GM13976 (cell line): ENCODE measurements at places on chromosomes 5 and 9.

- peak; percentile 95 for DNase-seq
Observed at GRCh38 chr9:36036780-36037548, at the start of gene RECK. Gene RECK (plus strand): TSS chr9:36036913. CDS start chr9:36036999, 86 bp downstream.

DNA sequence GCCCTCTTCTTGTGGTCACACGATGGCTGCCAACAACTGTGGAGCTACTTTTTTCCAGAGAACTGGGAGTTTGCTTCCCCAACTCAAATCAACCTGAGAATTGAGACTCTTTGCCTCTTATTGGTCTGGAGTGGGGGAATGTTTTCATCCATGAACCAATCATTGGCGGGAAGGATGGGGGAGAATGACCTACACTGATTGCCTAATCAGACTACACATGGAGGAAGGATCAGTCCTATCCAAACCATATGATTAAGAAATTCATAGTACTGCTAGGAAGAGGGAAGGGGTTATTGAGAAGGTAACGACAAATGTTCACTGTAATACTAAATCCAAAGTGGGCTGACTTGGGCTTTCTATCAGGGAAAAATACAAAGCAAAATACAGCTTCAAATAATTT is 7.9 kb upstream of the KIF2A start:
- DNase-seq, result no peak

- DNase-seq, result no peak
Observed at GRCh38 chr5:157570531-157571200, 4.9 kb downstream of the ADAM19 start.

- peak; percentile 73 for DNase-seq
Observed at GRCh38 chr5:10695055-10695649, 65.9 kb downstream of the DAP start.

GRCh38 chr5:164394686-164395194 is 889.3 kb downstream of the MAT2B start:
- no peak for DNase-seq

GRCh38 chr5:172207511-172207910 is 13.5 kb downstream of the EFCAB9 start:
- DNase-seq, result no peak

GRCh38 chr9:3008091-3008490 is 164.2 kb upstream of the PUM3 start:
- no peak for DNase-seq

- DNase-seq, result peak; percentile 54
Observed at GRCh38 chr9:116860509-116861120, 173.5 kb downstream of the TRIM32 start.

DNA sequence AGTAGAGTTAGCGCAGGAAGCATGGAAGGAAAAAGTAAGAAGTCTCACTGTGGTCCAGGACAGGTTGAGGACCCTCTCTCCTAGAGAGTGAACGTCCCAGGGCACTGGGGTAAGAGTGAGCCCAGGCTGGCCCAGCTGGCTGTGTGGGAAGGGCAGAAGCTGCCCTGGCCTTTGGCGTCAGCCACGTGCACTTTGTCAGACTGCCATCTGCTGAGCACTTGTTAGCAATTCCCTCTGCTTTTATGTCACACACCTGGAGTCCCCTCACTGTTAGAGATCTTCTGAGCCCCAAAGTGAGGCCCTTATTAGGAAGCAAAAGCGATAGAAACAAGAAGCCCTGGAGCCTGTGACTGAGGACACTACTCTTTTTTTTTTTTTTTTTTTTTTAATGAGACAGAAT is 79.1 kb downstream of the UGCG start:
- no peak for DNase-seq

GRCh38 chr9:18678821-18679590 is 205.1 kb downstream of the ADAMTSL1 start:
- DNase-seq, result no peak

GRCh38 chr5:10474521-10475075 is 32.9 kb downstream of the ROPN1L start:
- DNase-seq, result no peak

GRCh38 chr9:97567182-97567893 is 65.8 kb downstream of the TSTD2 start:
- DNase-seq, result no peak

- DNase-seq, result no peak
Observed at GRCh38 chr9:14193328-14193990, 120.5 kb downstream of the NFIB start.

DNA sequence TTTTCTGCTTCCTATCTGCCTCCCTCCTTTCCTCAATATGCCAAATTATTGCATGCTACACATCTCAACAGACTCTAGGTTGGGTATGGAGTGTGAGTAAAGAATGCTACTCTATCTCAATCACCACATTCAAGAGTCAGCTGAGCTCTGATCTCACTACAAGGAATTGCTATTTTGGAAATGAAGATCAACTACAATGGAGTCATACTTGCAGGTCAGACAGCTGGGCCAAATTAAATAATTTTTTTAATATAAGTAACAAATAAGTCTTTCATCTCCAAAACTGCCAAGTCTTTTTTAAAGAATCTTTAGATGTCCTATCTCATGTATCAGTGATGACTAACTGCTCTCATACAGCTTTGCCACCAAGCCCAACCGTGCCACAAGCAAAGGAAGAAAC is 64.0 kb downstream of the DEPDC1B start:
- DNase-seq, result no peak

DNA sequence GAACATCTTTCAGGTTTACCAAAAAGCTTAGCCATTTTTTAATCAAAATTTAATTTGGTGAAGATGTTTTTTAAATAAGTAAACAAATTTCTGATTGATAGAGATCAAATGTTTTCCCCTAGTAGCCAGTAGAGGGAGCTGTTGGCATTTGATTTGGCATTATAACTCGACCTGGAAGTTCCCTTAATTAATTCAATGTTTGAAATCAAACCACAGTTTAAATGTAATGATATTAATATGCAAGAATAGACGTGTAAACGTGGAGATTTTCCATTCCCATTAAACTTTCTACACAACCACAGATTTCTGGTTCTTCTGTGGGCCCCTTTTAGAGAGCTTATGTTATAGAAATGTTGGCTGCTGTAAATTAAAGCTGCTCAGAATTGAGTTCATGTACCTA is 148.1 kb upstream of the MPDZ start:
- DNase-seq, result peak; percentile 44

GRCh38 chr9:115777610-115778009 is 376.0 kb upstream of the PAPPA start:
- no peak for DNase-seq

GRCh38 chr5:95244479-95244878 is 40.4 kb downstream of the MCTP1 start:
- no peak for DNase-seq

- peak; percentile 10 for DNase-seq
Observed at GRCh38 chr5:88967633-88968585, 84.9 kb upstream of the MEF2C start.

DNA sequence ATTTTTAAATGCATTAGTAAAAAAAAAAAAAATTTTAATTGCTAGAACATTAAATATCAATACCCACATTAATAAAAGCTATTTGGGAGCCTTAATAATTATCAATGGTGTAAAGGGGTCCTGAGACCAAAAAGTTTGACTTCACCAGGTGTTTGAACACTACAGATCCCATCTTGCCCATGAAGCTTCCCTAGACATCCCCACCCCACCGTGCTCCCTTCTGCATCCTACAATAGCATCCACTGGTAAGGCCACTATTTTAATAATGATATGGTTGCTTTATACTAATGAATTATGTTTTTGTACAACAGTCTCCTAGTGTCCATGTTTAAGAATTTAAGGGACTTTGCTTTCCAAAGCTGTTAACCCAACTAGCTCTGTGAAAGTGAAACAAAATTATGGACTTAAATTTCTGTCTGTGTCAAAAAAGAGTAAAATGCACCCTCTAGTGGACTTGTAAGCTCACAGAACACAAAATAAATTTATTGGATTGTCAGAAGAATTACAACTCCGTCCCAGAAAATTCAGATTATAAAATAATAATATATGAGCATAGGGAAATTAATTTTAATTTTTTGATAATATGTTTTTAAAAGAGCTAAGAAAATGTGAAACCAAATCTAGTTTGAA is 76.0 kb downstream of the ARL15 start:
- DNase-seq, result peak; percentile 45

DNA sequence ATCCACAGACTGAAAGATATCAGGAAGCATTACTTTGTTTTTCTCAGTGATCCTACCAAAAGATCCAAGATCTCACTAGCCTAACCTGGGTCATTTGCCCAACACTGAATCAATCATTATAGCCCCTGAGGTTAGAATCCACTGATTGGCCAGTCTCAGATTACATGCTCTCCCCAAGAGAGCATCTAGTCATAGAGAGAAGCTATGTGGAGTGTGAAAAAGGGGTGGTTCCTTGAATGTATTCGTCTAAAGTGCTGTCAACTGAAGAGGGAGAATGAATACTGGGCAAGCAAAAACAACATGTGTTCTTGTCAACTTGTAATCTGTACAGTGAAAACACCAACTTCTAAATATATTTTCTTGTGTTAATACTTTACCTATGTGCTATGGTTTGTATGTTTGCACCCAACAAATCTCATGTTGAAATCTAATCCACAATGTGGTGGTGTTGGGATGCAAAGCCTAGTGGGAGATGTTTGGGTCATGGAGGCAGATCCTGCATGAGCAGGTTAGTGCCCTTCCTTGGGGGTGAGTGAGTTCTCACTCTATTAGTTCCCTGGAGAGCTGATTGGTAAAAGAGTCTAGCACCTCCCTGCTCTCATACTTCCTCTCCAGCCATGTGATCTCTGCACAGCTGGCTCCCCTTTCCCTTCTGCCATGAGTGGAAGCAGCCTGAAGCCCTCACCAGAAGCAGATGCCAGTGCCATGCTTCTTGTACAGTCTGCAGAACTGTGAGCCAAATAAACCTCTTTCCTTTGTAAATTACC is 60.3 kb upstream of the PJA2 start:
- no peak for DNase-seq

- DNase-seq, result no peak
Observed at GRCh38 chr5:133154274-133155075, 102.7 kb downstream of the HSPA4 start.

- no peak for DNase-seq
Observed at GRCh38 chr5:2740876-2741555, 10.5 kb downstream of the IRX2 start.

DNA sequence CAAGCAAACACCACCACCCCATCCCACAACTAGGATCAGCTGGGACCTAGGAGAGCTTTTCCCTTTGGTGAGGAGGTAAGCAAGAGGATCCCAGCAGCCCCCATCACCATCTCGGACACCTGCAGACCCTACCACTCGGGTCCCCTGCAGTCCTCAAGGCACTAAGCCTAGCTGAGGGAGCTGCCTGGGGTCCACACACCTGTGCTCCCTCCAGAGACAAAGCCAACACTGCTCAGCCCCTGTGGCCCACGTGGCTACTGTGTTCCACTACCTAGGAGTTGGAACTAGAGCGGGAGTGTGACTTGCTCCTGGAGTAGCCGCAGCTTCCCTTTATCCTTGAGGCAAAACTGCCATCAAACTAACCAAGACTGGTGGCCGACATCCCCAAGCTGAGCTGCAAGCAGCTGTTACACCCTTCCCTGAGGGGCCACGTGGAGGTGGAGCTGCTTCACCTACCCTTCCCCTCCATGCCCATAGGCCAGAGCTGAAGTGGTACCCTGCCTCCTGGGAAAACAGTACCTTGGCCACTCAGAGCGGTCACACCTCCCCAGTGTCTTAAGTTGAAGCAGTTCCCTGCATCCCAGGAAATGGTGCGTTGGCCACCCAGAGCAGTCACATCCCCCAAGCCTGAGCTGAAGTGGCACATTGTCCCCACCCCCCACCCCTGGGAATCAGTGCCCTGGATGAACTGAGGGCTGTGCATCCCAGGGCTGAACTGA is 205.5 kb downstream of the CACNA1B start:
- DNase-seq, result peak; percentile 3

- no peak for DNase-seq
Observed at GRCh38 chr5:136740228-136740627, 374.9 kb upstream of the TRPC7 start.

DNA sequence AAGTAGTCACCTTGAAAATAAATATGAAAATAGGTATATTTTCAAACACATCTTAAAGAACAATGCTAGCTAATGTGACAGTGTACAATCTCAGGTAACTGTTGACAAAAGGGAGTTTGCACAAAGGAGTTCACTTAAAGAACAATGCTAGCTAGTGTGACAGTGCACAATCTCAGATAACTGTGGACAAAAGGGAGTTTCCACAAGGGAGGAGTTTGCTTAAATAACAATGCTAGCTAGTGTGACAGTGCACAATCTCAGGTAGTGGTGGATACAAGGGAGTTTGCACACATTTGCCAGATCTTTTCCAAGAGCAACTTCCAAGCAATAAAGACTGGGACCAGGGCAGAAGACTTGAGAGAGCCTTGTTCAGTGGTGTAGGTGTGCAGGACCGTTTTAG is 442.9 kb upstream of the FTMT start:
- no peak for DNase-seq

DNA sequence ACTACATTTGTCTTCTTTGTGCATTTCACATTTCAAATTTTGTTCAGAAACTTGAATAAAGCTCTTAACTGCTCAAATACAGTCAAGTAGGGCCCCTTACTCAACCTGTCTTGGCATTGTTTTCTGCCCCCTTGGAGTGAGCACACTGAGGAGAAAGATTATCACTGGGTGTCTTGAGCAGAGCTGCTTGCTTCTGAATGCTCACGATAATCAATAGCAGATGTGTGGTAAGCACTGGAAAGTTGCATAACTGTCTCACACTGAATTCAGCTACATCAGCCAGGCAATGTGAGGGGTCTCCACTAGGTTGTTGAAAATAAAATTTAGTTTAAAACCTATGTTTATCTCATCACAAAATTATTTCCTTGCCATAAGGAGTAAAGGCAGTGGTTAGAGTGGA is 7.8 kb upstream of the TNFAIP8 start:
- no peak for DNase-seq

DNA sequence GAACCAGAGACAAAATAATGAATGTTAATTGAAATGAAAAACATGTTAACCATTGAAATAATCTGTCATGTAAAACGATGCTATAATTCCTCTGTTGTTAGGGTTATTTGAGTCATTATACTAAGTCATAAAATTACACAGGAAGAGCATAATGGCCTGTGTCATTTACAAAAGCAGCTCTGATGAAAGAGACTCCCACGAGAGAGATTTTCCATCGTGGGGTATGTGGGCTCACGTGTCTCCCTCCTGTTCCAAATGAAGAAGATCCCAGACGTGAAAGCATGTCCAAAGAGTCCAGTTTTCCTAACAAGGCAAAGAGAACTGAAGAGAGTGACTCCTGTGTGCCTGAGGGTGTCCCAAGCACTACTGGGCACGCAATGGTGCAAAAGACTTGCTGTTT is 379.8 kb downstream of the SPOCK1 start:
- DNase-seq, result no peak

DNA sequence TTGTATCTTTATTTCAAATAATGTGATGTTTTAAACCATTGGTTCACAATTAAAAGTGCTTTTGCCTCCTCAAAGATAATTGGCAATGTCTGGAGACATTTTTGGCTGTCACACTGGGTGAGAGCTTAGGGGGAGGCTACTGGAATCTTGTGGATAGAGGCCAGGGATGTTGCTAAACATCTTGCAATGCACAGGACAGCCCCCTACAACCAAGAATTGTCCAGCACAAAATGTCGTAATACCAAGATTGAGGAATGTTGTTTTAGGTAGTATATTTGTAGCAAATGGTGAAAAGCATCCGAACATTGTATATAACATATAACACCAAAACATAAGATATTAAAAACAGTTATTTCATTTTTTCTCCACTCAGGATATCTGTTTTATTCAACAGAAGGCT is 99.8 kb downstream of the SLC44A1 start:
- no peak for DNase-seq

GRCh38 chr5:5351288-5351979 is 71.0 kb upstream of the ICE1 start:
- no peak for DNase-seq
